ENCODE measurements at places on chromosomes 4 and X.

DNA sequence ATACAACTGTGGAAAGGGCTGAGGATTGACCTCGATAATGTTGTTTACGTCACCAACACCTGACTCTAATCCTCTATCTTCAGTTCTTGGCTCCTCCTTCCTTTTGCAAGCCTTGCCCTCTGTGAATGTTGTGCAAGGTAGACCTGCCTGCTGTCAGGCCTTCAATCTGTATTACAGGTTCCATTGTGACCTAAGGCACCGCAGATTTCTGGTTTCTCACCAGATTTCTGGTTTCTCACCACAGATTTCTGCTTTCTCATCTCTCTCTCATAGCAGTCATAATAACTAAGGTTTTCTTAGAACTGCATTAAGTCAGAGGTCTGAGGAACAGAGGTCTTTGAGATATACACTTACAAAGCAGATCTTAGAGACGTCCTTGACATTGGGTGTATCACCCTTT lies 51.5 kb upstream of the ETNPPL start:
- no peak for DNase-seq

DNA sequence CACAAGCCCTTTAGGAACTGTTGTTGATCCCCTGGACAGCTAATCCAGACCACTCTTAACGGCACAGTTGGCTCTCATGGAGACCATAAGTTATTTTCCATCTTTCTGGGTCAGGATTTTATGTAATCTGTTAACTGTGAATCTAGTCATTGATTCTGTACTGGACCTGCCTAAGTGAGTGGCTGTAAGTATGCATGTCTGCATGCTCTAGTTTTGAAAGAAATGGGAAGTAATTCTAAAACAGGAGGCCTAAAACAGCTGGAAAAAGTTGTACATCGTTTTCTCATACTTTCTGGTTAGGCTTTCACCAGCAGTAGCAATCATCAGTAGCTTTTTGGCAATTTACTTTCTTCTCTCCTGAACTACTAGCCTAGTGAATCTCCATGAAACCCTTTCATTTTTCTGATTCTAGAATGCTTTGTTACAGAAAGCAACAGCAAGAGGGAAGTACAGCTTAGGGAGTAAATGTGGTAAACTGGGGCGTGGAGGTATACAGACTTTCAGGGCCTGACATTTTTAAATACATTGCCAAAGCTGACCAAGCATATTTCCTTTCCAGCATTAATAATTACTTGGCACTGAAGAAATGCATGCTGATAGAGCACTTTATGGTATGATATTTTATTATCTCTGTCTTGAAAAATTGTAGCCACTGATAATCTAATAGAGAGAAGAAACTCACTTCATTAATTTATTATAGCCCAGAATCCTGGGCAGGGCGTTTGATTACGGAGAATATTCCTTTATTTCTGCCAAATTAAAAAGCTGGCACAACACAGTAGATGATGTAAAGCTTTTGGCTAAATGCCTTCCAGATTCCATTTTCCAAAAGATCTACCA lies 202.7 kb downstream of the BANK1 start:
- no peak for DNase-seq

- no peak for DNase-seq
Observed at GRCh38 chr4:134490863-134491262, 289.3 kb upstream of the PABPC4L start.

DNA sequence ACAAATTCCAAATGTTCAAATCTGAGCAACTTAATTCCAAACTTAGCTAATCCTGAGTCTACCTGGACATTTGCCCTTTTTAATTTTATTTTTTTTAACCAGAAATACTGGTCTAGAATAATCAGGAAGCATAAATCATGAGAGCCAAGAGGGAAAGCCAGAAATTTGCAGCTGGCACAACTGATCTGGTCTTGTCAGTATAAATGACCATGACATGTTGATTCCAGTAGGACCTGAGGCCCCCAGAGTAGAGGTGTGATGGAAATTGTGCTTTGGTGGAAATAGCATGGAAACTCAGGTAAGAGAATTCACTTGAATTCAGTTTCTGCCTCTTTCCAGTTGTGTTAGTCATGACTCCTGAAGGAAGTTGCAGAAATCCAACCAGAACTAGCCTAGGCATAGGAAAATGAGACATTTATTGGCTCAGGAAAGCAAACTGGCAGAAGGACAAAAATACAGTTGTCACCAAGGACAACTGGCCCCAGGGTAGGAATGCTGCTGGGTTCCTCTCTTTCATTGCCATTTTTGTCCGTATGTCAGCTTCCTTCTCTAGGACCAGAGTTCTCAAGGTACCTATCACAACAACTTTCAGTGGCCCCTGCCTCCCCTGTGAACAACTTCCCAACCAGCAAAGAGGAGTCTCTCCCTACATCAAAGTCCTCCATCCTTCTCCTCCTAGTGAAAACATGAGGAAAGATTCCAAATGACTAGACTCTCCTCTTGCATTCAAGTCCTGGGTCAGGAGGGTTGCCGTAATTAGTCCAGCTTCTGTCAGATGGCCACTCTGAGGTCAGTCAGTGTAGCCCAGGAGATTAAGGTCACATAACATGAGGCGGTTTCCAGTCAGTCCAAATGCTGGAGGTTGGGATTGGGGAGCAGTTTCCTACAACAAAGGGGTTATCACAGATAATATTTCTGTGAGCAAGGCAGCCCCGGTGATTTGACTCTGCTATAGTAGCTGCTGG lies 29.3 kb upstream of the MYOZ2 start:
- DNase-seq, result no peak

GRCh38 chrX:134645936-134646543 lies 12.2 kb downstream of the PLAC1 start:
- DNase-seq, result no peak

GRCh38 chr4:105543881-105544280 lies 8.5 kb upstream of the ARHGEF38 start:
- no peak for DNase-seq

DNA sequence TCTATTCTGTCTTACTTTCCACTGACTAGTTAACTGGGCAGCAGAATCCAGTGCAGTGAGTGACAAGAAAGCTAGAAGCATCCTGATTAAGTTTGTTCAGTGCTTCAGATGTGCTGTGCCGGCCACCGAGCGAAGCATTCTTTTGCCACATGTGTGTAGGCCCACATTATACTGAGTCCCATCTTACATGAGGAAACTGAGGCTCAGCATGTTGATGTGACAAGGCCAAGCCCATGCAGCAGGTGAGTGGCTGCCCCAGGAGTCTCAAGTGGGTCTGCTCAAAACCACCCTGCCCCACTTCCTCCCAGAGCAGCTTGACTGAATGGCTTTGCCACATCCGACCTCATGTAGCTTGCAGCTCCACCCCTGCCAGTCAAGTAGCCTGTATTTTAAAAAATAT lies 50.5 kb downstream of the RHOH start:
- DNase-seq, result peak; percentile 43

Data from stimulated activated CD8-positive, alpha-beta memory T cell treated with anti-CD3 and anti-CD28 coated beads, Interleukin-4, amount 100 ng/mL, for 1 hour (primary cell).